ENCODE measurements at places on chromosomes 2 and 18.
A peak's percentile ranks its signal among the peaks of the same experiment; 100 is the strongest.

- DNase-seq = no peak
These were observed 988 bp upstream of the KANSL1L start for GRCh38 chr2:210172219-210172575.

GRCh38 chr2:10832203-10832936, 19.8 kb upstream of the PDIA6 start:
- DNase-seq = peak; percentile 79

DNA sequence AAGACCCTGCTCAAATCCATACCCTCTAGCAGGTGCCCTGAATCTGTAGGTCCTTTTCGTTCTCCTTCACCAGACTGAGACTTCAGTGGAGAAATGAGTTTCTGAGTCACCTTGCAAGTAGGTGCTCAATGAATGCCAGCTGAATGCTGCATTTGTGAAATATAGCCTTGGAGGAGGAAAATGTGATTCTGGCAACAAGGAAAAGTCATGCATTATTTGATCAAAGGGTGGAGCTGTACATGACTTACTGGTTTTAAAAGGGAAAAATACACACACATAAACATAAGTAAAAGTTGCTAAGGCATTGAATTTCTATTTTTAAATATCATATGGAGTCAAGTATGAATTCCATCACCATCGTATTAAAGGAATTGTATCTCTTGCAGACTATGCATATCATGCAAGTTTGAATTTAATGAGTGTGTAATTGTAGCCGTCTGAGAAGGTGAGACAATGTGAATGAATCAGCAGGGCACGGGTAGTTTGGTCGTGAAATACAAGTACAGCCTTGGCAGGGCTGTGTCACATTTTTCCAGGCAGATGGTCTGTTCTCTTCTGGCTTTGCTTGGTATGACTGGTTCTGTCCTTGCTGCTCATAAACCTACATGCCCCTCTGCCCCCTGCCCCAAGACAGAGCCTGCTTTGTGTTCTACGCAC, 160.8 kb downstream of the COL6A3 start:
- no peak for DNase-seq

DNA sequence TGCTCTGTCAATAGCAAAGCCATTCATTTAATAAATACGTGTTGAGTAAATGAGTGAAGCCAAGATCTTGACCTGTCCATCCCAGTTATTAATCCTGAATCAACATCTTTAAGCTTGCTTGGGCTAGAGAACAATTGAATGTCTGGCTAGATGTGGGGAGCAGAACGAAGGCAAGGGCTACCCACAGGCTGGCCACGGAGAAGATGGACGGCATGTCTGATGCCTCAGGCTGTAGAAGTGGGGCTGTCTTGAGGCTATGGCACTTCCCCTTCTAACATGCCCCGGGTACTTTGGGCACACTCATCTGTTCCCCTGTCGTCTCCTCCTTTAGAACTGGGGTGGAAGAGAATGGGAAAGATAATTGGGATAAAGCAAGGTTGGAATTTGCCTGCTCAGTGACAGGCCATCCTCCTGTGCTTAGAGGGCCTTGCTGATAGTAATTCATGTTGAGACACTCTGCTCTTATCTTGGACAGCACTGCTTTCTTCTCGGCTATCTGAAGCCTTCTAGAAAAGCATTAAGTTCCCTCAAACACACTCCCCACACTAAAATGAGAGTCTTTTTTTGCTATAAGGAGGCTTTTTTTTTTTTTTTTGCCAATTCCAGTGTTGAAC, 225.7 kb downstream of the MREG start:
- DNase-seq = no peak

GRCh38 chr2:134917360-134917865, 1.2 kb upstream of the CCNT2 start:
- no peak for DNase-seq

DNA sequence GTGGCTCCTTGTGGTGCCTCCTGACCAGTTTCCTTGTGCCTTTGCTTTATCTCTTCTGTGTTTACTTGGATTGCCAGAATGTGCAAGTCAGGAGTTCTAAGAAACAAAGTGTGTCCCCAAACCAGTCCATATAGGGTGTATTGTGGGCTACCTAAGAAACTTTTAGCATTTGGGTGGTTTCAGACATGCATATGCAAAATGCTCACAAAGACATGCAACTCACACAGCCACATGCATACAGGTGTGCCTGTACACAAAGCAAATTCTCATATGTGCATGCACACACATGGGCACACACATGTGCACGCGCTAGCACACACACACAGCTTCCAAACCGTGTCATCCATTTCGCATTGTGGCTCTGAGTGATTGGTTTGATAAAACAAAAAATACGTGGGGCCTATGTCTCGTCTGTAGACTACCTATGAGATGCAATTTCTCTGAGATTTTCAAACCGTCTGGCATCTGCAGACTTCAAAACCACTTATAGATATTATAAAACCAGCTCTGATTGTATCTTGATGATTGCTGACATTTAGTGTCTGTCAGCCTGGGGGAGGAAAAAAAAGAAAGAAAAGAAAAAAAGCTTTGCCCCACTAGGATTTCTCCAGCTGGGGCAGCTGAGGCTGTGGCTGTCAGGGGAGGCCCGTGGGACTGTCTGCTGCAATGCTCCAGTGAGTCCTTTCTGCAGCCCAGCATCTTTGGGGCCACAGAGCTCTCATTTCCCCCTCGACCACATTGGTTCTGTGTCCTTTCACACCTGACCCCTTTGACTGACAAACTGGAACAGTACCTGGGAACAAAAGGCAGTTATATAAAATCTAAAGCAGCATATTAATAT, 556.1 kb downstream of the CMPK2 start:
- DNase-seq = no peak

DNA sequence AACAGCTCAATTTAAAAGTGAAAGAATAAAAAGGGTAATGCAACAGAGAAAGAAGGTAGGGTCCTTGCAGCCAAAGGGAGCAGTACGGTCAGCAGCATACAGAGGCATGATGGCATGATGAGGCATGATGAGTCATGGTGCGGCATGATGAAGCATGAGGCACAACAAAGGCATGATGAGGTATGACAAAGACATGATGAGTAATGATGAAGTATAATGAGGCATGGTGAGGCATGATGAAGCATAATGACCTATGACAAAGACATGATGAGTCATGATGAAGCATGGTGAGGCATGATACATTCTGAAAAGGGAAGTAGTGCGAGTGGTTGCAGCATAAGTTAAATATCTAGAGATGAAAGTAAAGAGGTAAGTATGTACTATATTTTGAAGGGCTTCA, 673.2 kb downstream of the TMEM182 start:
- no peak for DNase-seq

- no peak for DNase-seq
These were observed 529.2 kb upstream of the LINC00305 start for GRCh38 chr18:64678048-64678447.

GRCh38 chr2:233418761-233419546, 64.7 kb downstream of the DGKD start:
- DNase-seq = no peak

GRCh38 chr2:145593991-145594614, 1074.2 kb upstream of the ZEB2 start:
- DNase-seq = no peak

DNA sequence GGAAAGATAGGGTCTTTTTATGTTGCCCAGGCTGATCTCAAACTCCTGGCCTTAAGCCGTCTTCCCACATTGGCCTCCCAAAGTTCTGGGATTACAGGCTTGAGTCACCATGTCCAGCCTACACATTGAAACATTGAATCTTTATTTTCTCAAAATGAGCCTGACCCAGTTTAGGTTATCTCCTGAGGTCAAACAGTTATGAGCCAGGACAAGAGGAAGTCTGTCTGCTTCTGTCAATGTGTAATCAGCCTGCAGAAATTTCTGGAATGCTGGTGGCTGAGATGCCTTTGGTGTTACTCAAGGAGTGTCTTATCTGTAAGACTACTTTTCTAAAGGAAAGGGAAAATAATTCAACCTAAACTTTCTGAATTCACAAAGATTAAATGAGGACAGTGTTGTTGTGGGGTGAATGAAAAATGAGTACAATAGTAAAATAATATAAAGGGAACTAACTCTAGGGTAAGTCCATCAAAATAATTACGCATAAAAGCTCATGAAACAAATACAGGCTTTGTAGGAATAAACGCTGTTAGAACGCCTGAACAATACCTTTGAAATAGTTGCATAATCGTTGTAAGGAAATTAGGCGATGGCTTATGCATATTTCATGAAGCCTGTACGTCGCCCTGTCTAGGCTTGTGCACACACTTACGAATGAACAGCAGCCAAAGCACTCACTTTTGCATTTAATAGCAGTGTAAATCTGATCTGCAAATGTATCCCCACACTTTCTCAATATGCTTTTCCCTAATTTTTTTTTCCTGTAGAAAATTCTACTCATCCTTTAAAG, 260.8 kb downstream of the RDH14 start:
- DNase-seq = peak; percentile 0

- no peak for DNase-seq
These were observed 75.3 kb downstream of the CABYR start for GRCh38 chr18:24214144-24214543.

- DNase-seq = no peak
These were observed 224.5 kb downstream of the CYP26B1 start for GRCh38 chr2:71923143-71923525.

GRCh38 chr2:33380001-33380609, 96.3 kb upstream of the RASGRP3 start:
- no peak for DNase-seq

DNA sequence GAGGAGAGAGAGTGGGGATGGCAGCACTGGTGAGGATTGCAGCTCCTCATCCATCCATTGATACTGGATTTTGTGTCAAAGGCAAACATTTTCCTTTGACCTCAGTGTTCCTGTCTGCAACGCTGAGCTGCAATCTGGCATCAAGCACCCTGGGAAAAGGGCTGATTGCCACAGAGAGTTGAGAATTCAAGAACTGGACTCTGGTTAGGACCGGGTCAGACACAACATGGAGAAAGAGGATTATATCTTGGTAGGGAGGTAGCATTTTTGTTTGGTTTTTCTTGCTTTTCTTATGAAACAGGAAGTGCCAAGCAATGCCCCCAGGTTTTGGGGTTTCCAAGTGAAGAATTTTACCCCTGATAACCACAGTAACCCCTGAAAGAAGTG, 81.9 kb upstream of the PKDCC start:
- DNase-seq = no peak

DNA sequence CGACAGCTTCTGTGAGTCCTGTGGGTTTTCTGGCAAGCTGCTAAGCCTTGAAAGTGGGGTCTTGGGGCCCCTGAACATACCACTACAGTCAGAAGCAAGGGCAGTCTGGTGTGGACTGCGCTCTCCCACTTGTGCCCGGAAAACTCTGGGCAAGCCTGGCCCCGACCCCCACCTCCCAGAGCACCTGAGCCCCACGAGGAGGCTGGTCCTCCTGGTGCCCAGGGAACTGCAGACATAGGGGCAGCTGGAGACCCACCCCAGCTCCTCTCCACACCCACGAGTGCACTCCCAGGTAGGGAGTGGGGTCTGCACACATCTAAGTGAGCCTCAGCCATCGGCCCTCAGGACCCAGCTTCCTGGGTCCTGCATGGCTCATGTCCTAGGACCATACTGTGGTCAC, 16.2 kb upstream of the GPC1 start:
- no peak for DNase-seq

DNA sequence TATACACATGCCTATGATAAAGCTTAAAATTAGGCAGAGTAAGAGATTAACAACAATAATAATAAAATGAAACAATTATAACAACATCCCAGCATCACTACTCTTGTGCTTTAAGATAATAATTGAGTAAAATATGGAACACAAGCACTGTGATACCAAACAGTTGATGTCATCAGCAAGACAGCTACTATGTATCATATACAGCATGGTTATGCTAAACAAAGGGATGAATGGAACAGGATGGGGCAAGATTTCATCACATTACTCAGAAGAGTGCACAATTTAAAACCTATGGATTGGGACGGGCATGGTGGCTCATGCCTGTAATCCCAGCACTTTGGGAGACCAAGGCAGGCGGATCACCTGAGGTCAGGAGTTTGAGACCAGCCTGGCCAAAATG, 1221.0 kb downstream of the SUCLG1 start:
- DNase-seq = no peak

DNA sequence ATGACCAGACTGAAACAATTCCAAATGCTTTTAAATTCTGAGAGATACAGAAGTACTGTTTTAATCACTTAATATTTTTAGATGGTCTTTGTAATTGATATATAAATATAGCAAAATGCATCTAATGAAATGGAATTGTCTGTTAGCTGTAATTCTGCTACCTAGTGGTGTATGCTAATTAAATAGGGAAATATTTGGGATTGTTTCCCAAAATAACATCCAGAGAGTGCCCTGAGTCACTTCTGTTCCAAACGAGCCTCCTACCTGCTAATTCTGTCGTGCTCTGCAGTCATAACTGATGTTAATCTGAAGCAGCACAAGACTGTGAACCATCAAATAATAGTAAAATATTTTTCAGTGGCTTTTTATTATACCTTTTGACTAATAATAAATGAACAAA, 71.4 kb upstream of the NOSTRIN start:
- no peak for DNase-seq

GRCh38 chr18:14961991-14962390, 214.0 kb downstream of the ANKRD30B start:
- no peak for DNase-seq

- DNase-seq = no peak
These were observed 981 bp downstream of the C2orf66 start for GRCh38 chr2:196808083-196808665.

DNA sequence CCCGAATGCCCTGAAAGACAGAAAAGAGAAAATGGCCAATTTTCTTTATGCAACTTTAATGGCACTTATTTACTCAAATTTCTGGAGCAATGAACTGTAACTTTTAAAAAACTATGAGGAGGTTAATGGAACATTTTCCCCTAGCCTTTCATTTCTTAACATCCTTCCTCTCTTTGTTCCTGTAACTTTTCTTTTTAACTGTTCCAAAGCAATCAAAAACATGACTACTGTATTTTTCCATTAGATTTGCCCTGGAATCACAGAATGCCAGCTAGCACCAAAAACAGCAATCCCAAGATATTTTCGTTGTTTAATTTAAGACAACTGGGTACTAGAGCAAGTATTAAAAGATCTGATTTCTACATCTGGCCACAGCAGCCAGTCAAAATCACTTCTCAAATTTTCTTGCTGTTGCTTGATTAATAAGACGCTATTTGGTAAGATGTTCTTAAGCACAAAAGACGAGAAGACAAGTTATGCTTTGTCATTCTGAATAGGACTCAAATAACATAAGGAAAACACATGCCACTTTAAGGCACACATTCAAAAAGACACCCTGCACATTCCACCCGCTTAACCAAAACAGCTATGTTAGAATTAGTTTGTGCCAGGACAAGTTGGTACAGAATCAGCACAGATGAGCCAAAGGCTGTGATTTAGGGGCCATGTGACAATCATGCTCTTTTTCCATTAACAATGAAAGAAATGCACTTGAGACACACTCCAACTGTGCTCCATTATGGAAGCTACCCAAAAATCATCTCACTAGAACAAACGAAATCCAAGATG, 3.6 kb downstream of the STARD7 start:
- DNase-seq = no peak

- no peak for DNase-seq
These were observed 34.7 kb downstream of the CTNNA2 start for GRCh38 chr2:79547568-79547967.

- no peak for DNase-seq
These were observed 184.4 kb downstream of the TGIF1 start for GRCh38 chr18:3634250-3634939.

- no peak for DNase-seq
These were observed 12.6 kb upstream of the RAB1A start for GRCh38 chr2:65142515-65142914.
